ENCODE measurements at places on chromosomes 6 and 20.

GRCh38 chr20:63059684-63060056 lies 52.9 kb upstream of the BHLHE23 start:
- DNase-seq: no peak

GRCh38 chr20:63129991-63130657 lies 85.8 kb downstream of the YTHDF1 start:
- no peak for DNase-seq

DNA sequence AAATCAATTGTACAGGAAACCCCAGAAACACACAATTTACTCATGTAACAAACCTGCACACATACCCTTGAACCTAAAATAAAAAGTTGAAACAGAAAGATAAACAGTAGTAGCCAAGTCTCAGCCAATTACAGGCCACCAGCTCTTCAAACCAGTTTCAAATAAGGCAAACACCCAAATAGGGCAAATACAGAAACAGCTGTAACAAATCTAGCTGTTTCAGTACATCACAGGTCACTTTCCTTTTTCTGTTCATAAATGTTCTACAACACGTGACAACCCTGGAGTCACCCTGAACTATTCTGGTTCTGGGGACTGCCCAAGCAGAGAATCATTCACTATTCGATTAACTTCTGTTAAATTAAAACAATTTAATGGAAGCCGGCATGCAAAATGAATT lies 329.0 kb downstream of the GJA1 start:
- DNase-seq: no peak

GRCh38 chr6:157879034-157879872 lies 56.2 kb downstream of the SNX9 start:
- DNase-seq: no peak

DNA sequence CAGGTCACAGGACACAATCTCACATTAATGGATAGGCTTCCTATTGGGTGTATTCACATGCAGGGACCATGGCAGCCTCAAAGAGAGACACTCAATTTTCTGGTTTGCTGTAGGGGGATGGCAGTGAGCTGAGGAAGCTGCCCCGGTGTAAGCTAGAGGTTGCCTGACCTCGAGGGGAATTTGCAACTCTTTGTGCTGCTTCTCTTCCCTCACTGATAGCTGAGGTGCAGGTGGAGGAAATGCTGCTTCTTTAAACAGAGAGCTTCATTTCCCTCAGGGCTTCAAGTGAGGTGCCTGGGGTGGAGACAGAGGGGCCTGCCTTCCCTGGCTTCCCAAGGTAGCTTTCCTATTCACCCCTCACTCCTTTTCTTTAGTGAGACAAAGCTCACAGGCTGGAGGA lies 151.9 kb downstream of the CD83 start:
- no peak for DNase-seq

- DNase-seq: no peak
Observed at GRCh38 chr20:32675223-32675975, 1.7 kb upstream of the C20orf203 start.

DNA sequence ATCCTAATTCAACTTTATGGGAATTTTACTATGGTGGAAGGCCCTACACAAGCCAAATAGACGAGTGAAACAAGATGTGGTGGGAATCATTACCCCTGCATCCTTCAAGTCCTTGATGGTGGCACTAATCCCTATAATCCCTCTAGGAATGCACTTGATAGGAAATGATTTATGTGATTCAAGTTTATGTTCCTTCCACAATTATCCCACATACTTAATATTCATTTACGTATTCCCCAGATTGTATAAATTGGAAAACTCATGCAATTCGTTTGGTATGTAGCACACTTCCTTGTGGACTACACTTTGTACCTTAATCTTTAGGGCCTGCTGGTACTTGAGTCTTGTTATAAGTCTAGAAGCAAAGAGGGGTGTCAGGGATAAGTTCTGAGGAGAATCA lies 40.8 kb downstream of the PKIB start:
- no peak for DNase-seq

- peak; percentile 56 for DNase-seq
Observed at GRCh38 chr6:63573076-63573898, 1.0 kb downstream of the LOC128125822 start.

- DNase-seq: no peak
Observed at GRCh38 chr20:53453076-53453475, 140.6 kb downstream of the ZNF217 start.

DNA sequence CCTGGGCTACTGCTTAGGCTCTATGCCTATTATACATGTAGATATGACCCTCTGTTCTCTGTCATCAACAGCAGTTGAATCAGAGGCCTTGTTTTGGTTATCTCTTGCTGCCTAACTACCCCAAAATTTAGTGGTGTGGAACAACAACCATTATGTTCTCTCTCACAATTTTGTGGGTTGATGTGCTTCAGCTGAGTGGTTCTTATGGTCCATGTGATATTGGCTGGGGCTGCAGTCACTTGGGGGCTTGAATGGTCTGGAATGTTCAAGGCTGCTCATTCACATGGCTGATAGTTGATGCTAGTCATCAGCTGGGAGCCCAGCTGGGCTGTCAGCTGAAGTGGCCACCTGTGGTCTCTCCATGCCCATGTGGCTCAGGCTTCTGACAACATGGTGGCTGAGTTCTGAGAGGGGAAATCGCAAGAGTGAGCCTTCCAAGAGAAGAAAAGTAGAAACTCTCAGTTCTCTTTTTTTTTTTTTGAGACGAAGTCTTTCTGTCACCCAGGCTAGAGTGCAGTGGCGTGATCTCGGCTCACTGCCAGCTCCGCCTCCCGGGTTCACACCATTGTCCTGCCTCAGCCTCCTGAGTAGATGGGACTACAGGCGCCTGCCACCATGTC lies 47.8 kb downstream of the SHLD1 start:
- DNase-seq: no peak

DNA sequence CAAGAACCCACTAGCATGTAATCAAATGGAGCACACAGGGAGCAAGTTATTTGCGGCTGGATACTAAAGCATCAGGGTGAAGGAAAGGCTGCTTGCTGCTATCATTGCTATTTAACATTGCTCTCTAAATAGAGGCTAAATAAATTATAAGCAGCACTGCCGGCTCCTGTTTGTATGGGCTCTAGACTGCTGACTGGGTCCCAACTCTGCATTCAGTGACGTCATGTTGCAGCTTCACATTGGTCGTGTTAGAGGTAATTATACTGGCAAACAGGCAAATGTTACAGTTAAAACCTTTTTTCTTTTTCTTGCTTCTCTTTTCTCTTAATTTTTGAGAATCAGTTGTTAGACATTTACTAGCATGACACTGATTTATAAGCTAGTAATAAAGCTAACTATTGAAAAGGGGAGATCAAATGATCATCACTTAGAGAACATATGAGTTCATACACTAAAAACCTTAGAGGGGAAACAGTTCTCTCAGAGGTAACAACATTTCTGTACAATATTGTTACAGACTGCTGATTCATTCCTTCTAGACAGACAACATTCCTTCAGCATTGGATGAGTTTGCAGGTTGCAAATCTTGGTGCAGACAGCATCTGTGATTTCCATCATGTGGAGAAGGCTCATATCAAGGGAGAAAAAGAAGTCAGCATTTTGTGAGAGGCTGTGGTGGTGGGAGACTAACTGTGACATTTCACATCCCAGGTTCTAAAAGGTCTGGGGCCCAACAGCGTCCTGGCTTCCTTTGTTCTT lies 15.9 kb downstream of the RFPL4B start:
- no peak for DNase-seq

GRCh38 chr6:149560736-149561135 lies 5.4 kb upstream of the GINM1 start:
- DNase-seq: no peak

GRCh38 chr6:108263371-108263770 lies 2.5 kb upstream of the SNX3 start:
- no peak for DNase-seq

DNA sequence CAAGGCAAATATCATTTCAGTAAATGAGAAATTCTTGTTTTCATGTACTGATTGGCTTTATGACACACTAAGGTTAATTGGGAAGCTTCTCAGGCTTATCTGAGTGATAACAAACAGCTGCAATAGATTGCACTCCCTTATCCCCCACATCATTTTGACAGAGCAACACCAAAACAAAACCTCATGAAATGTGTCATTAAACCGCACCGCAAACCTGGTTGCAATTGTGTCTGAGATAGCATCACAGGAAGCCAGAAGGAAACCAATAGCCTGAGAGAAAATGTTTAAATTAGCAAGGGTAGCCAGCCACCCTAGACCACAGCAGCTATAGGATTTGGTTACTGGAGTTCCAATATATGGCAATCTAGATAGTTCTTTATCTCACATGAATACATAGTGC lies 31.6 kb upstream of the LAMA4 start:
- DNase-seq: peak; percentile 8

DNA sequence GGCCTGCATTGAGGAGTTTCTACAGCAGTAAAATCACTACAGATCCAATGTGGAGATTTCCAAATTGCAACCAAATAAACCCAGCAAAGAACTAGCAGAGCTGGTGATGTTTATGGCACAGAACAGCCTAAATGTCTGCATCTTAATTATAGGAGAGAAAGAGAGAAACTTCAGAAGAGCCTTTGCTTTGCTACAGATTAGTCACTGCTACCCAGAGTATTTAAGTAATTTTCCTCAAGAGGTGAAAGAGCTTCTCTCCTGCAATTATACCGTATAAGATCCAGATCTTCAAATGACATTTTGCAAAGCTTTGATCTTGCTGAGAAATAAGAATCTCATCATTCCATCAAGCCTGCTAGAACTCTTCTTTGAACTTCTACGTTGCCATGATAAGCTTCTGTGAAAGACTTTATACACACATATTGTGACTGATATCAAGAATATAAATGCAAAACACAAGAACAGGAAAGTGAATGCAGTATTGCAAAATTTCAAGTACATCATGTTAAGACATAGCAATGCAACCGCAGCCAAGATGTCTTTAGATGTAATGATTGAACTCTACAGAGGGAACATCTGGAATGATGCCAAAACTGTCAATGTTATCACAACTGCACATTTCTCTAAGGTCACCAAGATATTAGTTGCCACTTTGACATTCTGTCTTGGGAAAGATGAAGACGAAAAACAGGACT lies 48.0 kb downstream of the MKKS start:
- no peak for DNase-seq

GRCh38 chr6:37244430-37245310 lies 12.9 kb upstream of the TBC1D22B start:
- no peak for DNase-seq

GRCh38 chr6:111837641-111838500 lies 35.4 kb downstream of the FYN start:
- DNase-seq: peak; percentile 32

DNA sequence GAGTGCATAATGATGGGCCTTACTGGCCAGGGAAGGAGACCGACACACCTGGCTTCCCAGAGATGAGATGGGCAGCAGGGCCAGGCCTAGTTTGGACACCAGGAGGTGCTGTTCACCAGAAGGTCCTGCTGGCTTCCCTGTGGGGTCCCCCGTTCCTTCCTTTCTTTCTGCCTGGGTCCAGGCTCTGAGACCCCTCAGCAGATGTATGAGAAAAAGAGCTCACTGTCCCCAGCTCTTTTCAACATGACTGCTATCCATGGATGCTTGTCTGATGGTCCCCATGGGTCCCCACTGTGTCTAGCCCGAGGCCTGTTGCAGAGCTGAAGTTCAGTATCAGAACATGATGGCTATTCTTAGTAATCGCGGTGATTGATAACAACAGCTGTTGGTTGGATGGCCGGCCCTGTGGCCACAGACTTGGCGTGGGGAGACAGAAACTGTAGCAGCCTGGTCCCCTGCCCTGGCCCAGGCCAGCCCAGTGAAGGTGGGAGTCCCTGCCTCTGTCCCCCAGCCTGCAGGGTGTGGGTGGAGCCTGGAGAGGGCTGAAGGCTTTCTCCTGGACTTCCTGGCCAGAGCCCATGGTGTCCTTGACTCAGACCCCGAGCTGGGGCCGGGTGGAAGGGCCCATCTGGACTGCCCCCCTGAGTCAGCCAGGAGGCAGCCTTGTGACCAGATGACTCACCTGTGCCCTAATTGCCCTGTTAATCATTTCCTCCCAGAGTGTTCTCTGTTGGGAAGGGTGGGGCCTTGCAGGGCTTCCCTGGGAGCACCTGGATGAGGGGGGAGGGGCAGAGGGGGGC lies 9.9 kb upstream of the BAK1 start:
- DNase-seq: peak; percentile 33

GRCh38 chr6:113442040-113442439 lies 415.1 kb upstream of the MARCKS start:
- DNase-seq: no peak

- DNase-seq: no peak
Observed at GRCh38 chr6:104969108-104969507, 12.2 kb downstream of the LIN28B start.

DNA sequence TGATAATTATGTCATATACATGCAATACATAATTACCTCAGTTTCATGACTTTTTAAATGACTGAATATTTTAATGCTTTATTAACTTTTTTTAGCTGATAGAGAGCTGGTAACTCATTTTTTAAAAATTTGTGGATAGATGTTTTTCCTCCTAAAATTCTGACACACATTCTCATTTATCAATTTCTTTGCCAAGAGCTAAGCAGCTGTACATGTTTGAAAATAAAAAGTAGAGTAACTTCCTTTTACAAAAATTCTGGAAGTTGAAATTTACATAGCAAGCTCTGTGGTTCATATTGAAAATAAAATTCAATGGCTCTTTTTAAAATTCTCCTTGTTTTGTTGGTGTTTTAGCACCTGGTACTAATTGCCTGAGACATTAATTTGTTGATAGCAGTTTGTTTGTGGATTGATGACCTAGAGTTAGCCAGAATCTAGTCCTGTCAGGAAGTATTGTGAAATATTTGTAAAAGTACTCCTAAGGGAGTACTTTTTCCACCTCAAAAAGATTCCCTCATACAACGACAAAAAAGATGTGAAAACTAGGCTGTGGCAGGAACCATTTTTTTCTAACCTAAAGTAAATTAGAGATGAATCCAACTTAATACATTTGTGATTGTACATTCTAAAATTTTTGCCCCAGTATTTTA lies 621.8 kb downstream of the BCKDHB start:
- no peak for DNase-seq

DNA sequence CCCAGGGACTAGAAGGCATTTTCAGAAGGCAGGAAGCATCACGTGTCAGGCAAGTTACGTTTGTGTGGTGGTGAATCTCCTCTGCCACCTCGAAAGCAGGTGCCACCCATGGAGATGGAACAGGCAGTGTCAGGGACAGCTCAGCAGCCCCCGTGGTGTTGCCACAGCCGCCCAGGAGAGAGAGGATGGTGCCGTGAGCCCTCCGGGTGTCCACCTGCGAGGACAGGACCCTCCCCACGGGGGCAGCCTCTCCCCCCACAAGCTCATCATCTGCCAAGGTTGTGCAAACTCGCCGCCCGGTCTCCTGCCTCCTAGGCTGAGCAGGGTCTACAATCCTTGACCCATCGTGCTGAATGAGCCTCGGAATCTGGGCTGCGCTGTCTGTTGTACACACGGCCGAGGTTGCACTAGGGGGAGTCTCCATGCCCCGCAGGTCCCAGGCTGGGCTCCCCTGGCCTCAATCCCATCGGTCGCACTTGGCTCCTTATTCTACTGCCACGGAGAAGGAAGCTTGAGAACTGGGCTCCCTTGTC lies 40.1 kb downstream of the DACT2 start:
- DNase-seq: no peak

DNA sequence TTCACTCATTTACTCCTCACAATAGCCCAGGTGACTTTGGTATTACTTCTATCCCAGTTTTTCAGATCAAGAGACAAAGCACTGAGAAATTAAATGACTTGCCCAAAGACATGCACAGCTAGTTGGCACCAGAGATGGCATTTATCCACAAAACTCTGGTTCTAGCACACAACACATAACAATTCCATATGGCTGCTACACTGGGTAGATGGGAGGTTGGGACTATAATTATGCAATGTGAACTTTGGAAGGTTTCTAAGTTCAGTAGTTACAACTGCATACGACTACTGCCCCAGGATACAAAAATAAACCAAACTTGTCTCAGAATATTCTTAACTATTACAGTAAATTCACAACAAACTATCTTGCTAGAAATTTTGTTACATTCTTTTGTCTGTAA lies 54.2 kb upstream of the MLIP start:
- DNase-seq: no peak
